Anterior cingulate cortex (tissue), 58 donors: ENCODE measurements at places on chromosomes 4 and X.

DNA sequence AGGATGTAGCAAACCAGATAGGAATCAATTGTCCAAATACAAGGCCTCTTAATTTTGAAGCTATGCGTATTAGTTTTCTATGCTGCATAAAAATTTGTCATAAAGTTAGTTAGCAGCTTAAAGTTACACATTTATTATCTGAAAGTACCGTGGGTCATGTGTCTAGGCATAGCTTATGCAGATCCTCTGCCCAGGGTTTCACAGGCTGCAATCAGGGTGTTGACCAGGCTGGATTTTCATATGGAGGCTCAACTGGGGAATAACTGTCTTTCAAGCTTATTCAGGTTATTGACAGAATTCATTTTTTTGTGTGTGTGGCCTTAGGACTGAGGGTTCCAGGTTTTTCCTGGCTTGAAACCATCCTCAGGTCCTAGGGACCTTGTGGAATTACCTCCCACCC, 265.1 kb downstream of the SLC39A8 start:
- no peak for DNase-seq

GRCh38 chrX:10379878-10380277, 223.1 kb downstream of the CLCN4 start:
- DNase-seq = no peak

GRCh38 chr4:172997856-172998255, 170.8 kb upstream of the GALNT7 start:
- no peak for DNase-seq

DNA sequence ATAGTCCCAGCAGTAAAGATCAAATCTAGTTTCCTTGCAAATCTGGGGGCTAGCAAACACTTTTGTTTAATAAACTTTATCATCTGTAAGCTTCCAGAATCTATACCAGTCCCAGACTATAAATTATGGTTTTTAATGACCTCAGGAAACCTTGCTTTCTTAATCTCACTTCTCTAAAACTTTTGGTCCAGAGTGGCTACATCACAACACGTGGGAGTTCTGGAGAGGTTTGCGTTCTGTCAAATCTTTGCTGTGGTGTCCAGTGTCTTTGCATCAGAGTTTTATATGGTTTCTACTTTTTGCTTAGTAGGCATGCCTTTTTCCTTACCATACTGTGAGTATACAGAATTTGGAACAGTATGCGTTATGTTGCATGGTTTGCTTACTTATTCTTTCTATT, 193.9 kb downstream of the ANK2 start:
- DNase-seq = no peak

- DNase-seq = no peak
Measured at GRCh38 chr4:21802406-21802805, 146.2 kb downstream of the KCNIP4 start.

GRCh38 chr4:182825786-182826185, 91.4 kb downstream of the DCTD start:
- DNase-seq = no peak

DNA sequence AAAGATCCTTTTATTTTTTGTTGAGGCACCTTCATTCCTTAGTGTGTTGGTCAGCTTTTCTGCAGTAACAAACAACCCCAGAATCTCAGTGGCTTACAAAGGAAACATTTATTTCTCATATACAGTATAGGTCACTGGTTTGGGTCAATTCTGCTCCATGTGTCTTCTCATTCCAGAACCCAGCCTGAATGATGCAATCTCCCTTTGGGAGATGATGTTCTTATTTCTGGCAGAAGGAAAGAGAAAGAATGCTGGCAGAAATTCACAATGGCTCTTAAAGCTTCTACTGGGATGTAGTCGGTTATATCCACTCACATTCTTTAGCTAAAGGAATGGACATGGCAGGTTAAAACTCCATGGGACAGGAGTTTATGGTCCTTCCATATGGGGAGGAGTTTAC, 42.3 kb downstream of the IDS start:
- DNase-seq = no peak

DNA sequence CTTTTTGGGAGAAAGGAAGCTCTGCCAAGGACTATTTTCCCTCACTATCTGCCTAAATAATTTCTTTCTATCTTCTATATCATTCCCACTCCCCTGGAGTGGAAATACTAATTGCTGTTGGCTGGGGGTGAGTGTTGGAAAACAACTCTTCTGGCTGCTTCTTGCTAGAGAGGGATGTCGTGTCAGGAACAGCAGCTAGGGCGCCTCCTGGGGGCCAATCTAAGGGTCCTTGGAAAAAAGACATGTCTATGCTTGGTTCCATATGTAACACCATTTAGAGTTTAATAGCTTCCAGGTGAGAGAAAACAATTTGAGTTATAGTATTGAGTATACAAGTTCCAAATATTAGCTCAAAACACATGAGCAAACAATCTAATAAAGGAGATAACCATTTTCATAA, 111.3 kb downstream of the MAGEE1 start:
- DNase-seq = no peak

- DNase-seq = no peak
Measured at GRCh38 chrX:132231587-132231986, 12.3 kb upstream of the RAP2C start.

- DNase-seq = no peak
Measured at GRCh38 chr4:101337688-101338087, 9.6 kb downstream of the PPP3CA start.

DNA sequence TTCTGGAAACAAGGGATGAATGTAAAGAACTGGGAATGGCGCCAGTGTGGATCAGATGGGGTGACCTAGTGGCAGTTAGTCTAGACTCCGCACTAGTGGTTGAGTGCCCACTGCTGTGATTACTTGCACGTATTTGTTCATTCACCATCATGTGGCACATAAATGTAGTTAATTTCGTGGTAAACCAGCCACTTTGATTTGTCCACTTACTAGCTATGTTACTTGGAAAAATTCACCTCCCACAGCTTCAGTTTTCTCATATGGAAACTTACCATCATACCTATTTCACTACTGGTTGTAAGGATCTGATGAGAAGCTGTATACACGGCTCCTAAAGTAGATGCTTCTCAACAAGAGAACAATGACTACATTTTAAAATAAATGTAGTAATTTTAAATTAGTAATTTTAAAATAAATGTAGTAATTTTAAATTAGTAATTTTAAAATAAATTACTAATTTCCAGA, 394 bp upstream of the DYNLT3 start:
- DNase-seq = no peak

GRCh38 chr4:79330720-79331119, 4.9 kb upstream of the NAA11 start:
- DNase-seq = no peak

- no peak for DNase-seq
Measured at GRCh38 chr4:16123356-16124084, 39.7 kb upstream of the PROM1 start.

DNA sequence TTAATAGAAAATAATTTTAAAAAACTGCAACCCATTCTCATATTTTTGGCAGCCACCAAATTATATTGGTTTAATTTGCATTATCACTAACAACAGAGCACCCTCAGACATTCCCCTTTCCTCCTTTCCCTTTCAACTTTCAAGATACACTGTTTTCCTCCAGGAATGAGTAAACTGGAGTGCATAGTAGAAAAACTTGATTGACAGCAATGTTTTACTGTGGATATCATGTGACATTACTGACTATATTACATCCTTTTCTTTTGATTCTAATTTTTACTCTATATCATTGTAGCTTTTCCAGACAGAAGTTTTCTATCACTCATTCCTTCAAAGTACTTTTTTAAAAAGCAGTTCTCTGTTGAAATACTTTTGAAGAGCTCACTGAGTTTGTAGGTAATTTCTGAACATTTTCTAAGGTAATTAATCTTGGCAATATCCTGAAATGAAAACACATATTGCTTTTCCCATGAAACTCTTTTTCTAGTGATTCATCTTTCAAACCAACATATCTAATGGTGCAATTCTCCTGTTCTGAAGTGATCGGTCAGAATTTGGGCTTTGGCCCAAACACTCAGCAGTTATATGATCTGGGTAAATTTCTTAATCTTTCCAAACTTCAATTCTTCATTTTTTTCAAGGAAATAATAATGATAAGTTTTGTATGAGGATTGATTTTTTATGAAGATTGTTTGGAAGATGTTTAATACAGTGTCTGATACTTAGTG, 920.4 kb upstream of the EPHA5 start:
- DNase-seq = no peak

- DNase-seq = no peak
Measured at GRCh38 chr4:184860018-184860779, 34.4 kb upstream of the ACSL1 start.

DNA sequence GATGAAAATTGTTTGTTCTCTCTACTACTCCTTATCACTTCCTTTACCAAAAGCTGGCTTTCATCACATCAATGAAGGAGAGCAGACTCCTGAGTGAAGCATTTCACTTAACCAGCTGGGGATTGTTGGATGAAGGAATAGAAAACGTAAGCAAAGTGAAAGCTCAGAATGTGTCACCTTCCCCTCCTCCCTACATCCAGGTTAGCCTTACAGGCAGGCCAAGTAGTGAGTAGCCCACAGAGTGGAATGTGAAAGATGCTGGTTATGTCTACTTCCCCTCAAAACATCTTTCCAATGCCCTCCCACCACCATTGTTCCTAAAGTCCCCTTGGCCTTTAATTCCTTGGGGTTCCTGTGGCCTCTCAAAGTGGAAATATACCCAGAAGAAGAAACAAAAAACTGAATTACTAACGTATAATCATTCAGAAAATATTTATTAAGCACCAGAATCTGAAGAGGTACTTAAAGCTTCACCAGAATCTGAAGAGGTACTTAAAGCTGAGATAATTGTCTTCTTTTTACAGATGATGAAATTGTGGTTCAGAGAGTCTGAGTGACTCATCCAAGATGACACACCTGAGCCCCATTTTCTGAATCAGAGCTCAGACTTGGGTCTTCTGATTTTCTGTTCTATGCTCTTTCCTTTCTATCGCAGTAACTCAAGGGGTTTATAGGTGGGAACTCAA, 6.5 kb downstream of the P2RY4 start:
- DNase-seq = no peak

- no peak for DNase-seq
Measured at GRCh38 chrX:37315511-37316248, 33.5 kb upstream of the PRRG1 start.

GRCh38 chr4:14308229-14308651, 680.7 kb upstream of the BOD1L1 start:
- no peak for DNase-seq

DNA sequence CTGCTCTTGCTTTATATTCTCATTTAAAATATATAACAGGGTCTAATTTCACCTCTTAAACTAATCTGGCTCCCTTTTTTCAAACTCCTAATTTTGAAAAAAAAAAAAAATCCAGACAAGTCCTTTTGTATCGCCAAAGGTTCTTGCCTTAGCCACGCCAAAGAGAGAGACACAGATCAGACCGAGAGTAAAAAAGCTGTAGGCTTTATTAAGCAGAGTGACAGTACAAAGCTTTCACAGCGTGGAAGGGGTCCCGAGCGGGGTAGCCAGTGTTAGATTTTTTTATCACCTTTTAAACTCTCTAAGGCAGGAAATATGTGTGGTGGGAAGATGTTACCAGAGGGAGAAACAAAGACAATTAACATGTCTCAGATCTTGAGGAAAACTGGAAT, 54.1 kb downstream of the PAGE2 start:
- DNase-seq = no peak

- no peak for DNase-seq
Measured at GRCh38 chr4:19213388-19213787, 1038.3 kb upstream of the SLIT2 start.

DNA sequence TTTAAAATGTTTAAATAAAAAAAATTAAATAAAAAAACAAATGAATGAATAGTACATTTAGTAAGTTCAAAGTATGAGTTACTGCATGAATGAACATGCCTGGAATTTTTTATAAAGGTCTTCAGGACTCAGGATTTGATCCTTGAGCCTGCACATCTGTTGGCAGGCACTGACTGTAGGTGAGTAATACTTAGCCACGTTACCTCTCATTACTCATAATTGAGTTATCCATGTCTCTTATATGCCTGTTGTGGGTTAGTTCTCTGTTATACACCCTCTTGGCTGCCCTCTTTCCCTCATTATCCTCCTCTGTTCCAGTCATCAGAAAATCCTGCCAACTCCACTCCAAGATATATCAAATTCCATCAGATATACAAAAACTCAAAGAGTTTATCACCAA, 276.0 kb downstream of the FBXW7 start:
- DNase-seq = no peak

DNA sequence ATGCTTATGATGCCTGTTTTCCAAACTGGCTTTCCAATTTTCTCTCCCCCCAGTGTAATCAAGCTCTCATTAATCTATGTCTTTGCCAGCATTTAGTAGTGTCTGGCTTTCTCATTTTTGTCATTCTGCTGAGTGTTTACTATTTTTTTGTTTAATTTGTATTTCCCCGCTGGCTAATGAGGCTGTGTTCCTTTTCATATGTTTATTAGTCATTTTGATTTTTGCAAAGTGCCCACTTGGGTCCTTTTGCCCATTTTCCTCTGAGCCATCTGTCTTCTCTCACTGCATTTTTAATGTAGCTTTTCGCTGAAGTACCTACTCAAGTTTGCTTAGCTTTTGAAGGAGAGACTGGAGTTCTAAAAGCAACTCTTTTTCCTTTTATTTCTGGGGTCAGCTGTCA, 14.7 kb downstream of the DCK start:
- DNase-seq = no peak
